ENCODE measurements at places on chromosomes 1 and 21.

- DNase-seq, result no peak
Observed at GRCh38 chr1:234725177-234726132, 115.5 kb upstream of the IRF2BP2 start.

DNA sequence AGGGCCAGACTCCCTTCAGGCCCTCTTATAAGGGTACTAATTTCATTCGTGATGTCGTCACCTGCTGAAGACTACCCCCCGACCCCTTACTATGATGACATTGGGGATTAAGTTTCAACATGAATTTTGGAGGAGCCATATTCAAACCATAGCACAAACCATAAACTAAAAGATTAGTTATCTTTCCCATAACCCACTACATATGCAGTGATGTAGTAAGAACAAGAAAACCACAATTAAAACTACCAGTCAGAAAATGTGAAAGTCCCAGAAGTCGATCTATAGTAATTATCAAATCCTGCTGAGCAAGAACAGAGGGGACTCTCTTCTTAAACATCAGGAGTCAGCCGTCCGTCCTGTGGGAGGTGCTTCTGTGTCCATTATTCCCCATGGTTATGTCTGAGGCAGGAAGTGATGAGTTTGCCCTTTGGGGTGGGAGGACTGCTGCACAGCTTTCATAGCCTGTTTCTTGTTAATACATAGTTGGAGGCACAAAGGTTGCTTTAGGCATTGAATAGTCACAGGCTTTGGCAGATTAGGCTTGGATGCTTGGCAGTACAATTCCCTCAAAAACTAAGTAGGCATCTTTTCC lies 35.9 kb upstream of the PTGFRN start:
- no peak for DNase-seq

DNA sequence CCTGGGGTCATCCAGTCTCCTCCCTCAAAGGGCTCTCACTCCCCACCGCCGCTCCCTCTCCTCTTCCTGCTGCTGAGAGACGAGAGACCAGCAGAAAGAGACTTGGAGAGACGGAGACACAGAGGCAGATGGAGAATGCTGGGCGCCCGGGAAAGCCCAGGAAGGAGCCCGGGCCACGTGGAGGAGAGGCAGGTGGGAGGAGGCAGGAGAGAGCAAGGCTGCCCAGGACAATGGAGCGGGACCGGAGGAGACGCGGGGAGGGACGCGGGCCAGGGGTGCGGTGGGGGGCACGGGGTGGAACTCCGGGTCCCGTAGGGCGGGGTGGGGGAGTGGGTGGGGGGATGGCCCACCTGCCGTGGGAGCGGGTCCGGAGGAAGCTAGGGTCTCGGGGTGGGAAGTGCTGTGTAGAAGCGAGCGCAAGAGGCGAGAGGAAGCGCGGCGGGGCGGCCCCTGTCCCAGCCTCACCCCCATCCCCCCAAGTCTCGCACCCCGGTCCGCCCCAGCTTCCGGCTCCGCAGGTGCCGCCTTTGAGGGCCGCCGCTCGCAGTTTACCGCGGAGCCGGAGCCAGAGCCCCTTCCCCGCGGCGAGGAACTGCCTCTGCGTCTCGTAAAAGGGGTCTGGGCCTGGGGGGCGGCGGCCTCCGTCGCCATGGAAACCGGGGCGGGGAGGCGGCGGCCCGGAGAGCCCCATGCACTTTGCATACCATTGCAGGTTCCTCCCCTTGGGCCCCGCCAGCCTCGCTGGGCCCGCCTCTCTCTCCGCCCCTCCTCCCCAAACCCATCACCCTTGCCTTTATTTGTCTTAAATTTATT lies 11.7 kb upstream of the EPHA2 start:
- DNase-seq, result no peak

- DNase-seq, result no peak
Observed at GRCh38 chr1:1282998-1283397, 2.8 kb downstream of the SCNN1D start.

DNA sequence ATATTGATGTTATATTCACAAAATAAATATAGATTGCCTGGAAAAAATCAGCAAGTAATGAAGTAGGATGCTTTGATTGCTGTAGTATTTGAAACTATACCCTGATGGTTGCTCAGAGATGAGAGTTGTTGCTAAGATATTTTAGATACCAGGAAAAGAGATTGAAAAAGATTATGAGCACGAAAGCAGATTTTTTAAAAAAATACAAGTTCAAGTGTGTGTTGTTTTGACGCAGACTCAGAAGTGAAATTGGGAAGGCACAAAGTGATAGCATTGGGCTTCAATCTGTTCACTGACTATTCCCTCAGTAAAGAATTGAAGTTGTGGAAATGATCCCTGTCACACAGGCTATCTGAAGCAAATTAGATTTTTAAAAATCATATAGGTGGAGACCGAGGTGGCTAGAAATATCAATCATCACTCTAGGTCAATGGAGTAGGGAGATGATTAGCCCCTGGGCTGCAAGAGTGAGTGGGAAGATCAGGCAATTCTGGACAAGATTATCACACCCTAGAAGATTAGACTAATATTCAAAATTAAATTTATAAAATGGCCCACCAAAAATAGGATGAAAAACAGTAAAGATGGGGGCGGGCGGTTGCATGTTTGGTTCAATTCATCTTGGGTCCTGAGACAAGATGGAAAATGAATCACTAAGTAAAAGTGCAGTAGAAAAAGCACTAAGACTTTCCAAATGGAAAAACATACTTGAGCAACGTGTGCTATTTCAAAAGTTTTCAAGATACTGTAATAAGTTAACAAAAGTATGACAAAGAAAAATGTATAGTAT lies 41.5 kb upstream of the LRRC8D start:
- no peak for DNase-seq

DNA sequence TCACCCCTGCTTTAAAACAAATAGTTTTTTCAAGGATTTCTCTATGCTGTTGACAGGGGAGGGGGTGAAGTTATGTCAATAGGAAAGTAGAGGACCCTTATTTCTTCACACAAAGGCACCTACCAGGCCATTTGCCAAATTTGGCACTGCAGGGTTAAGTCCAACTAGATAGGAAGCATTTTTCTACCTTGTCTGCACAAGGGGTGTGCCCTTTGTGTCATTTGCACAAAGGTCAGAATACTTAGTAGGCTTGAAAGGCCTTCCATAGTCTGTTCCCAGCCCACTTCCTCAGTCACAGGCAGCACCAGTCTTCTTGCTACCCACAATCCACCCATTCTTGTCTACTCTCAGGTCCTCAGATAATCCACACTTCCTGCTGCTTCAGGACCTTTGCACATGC lies 7.0 kb downstream of the TACSTD2 start:
- no peak for DNase-seq

DNA sequence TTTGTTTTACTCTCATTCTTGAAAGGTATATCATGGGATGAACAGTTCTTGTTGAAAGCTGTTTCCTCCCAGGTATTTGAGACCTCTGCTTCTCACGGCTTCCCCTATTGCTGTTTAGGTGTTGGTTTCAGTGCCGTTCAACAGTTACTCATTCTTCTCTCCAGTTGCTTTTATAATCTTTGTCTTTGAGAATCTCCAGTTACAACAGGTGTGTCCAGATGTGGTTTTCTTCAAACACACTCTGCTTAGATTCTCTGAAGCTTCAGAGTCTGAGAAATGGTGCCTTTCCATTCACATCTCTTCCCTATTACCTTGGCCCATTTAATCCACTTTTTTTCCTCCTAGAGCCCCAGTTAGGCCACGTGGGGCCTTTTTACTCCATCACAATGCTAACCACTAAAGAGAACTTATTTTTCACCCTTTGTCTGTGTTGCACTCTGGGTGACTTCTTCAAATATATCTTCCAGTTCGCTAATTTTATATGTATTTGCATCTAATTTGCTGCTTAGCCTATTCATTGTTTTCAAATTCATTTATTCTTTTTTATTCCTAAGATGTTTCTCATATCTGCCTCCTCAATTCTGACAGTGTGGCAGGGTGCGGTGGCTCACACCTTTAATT lies 46.7 kb upstream of the SLC19A1 start:
- DNase-seq, result no peak

Data from activated CD4-positive, CD25-positive, alpha-beta regulatory T cell treated with anti-CD3 and anti-CD28 coated beads, Interleukin-2, amount 50 U/mL, for 16 hours (primary cell).